ENCODE measurements at places on chromosomes 12 and 14.
A peak's percentile ranks its signal among the peaks of the same experiment; 100 is the strongest.

DNA sequence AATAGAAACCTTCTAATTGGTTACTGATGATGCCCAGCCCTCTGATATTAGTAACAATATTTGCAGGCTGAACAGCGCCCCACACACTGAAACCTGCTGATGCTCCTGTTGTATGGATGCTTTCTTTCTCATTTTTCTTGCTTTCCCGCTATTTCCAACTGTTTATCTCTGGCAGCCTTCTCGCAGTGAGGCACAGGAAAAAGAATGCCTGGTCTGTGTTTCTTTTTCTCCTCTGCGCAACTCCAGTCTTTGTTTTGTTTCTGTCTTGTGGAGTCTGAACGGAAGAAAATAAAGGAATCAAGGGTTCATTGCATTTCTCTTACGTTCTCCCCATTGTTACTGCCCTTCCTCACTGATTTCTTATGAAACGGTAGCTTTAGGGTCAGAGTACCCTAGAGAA is 451.2 kb downstream of the EGLN3 start:
- no peak for DNase-seq

GRCh38 chr12:117738233-117738632 is 230.6 kb downstream of the KSR2 start:
- no peak for DNase-seq

DNA sequence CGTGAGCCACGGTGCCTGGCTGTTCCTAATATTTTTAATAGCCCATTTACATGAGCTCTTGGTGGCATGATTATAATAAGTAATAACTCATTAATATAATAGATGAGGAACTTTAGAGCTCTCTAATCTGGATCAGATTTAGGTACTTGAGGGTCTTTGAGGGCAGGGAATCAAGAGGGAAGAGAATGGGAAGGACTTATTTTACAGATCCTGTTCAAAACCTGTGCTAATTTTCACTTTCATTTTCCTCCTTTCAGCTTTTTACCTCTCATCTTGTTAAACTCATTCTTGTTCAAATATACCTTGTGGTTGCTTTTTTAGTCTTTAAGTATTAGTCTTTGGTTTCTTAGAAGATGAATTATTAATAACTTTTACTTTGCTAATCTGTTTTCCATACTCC is 5.6 kb downstream of the NECAP1 start:
- no peak for DNase-seq

DNA sequence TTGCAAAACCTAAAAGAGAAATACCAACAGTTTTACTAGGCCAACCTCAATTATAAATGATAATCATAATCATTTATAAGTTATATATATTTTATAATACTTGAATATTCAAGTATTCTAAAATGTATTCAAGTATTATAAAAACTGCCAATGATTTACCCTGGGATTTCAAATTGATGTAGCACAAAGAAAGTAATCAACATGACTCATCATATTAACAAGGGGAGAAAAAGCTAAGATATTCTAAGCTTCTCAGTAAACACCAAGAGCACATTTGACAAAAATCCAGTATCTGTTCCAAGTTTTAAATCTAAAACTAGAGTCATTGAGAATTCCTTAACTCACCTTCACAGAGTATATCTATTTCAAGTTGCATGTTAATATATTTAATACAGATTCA is 56.1 kb downstream of the CAPZA3 start:
- no peak for DNase-seq

DNA sequence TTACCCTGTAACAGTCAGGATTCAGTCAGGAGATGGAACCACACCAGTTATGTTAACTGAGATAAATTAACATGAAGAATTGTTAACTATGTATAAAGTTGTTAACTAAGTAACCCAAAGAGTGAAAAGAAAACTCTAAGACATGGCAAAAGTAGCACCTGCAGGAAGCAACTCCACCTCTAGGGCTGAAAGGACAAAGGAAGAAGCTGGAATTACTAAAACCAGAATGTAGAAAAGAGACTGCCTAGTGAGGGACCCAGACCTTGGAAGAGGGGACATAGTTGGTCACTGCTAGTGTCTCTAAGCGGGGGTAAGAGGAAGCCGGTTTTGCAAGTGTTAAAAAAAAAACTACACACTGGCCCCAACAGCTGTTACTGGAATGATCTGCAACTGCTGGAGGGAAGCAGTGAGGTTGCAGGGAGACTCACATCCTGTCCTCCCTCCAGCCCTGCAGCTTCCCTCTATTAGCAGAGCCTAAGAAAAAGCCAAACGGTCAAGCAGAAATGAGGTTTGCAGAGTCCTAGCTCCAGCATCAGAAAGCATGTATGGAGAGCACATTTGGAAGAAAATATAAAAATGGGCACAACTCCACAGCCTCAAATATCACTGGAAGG is 39.8 kb downstream of the GPR135 start:
- peak; percentile 65 for DNase-seq

- DNase-seq, result peak; percentile 71
These were observed 7.6 kb downstream of the ISCA2 start for GRCh38 chr14:74501135-74501614.

- no peak for DNase-seq
These were observed 8.7 kb downstream of the CFAP251 start for GRCh38 chr12:121926874-121927706.

DNA sequence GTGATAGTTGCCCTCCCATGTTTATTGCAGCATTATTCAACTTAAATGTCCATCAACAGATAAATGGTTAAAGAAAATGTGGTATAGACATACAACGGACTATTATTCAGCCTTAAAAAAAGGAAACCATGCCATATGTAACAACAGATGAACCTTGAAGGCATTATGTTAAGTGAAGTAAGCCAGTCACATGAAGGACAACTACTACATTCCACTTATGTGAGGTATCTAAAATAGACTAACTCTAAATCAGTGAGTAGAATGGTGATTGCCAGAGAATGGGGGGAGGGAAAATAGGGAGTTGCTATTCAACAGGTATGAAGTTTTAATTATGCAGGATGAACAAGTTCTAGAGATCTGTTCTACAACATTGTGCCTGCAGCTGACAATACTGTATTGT is 10.1 kb downstream of the PCNX4 start:
- peak; percentile 29 for DNase-seq

GRCh38 chr12:9049520-9050133 is 60.3 kb downstream of the KLRG1 start:
- peak; percentile 49 for DNase-seq

DNA sequence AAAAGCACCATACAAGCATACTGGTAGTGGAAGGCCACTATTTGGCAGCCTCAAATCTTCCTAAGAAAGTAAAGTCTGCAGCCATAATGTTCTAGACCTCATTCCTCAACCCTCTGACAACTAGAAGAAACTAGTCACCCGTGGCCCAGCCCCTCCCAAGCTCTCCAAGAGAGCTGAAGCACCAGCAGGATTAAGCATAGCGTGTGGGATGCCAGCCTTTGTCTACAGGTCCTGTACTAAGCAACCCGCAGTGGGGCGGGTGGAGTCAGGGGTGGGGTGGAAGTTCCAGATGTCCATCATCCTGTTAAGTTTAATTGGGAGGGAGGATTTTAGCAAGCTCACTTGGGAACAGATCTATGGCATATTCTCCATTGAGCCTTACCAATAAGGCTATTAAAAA is 14.2 kb downstream of the SLC11A2 start:
- no peak for DNase-seq

DNA sequence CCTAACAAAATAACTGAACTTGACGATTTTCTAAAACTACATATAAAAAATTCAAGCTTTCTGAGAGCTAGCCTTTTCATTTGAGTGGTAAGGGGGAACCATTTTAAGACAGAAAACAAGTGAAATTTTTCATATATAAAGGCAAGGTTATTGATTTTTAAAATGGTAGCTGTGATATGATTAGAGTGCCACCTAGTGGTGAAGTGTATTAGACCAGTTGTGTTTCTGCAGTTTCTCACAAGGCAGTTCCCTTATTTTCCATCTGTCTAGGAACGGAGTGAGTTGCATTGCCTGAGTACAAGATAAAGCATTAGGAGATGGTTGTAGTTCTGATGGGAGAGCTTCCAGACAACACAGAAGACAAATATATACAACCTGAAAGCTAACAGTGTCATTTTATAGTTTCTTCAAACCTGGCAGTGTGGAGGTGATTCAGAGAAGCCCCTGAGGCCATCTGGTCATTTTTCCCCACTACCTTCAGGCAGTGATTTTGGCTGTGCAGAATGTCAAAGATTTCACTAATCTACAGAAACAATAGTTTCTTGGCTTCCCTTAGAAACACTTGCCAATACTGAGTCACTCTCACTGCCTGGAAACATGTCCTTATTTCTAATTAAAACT is 180.8 kb downstream of the C12orf50 start:
- DNase-seq, result peak; percentile 58

- no peak for DNase-seq
These were observed 646 bp downstream of the ST8SIA1 start for GRCh38 chr12:22333713-22334409.

DNA sequence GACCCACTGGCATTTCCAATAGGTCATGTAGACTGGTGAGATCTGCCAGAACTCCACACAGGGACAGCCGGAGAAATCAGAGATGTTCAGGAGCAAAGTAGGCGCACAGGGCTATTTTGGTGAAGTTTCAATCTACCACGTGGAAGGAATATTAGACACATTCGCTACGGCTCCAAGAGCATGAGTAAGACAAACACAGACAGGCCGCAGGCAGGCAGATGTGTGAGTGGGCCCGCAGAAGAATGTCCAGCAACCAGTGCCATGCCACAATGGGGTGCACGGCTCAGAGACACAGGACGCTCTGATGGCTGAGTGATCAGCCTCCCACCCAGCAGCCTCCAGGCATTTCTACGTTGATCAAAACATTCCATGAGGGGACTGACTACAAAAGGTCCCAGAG is 10.4 kb downstream of the SLC15A4 start:
- DNase-seq, result peak; percentile 27

- DNase-seq, result no peak
These were observed 16.3 kb downstream of the SERPINA1 start for GRCh38 chr14:94372021-94372605.

GRCh38 chr14:50892255-50892654 is 20.4 kb downstream of the ABHD12B start:
- no peak for DNase-seq

DNA sequence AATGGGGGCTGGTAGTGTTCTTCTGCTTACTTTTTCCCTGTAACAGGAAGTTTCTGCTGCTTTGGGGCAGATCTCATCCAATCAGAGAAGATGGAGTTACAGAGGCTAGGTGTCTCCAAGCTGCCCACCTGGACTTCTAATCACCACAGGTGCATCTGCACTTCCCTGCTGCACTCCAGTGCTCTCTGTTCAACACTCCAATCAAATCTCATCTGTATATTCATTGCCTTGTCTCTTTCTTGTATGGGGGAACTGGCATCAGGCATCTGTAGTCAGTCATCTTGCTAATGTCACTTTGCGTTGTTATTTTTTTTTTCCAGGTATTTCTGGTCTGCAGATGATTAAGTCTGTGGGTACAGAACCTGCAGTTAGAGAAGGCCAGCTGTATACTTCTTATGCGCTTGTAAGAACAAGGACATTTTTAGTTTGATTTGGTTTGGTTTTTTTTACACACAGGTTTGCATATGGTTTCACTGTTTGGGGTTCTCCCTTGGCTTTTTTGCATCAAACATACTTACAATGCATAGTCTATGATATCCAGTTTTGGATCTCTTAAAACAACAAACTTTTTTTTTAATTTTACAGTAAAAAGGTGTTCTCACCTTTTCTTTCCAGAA is 116.0 kb downstream of the METTL25 start:
- DNase-seq, result no peak

DNA sequence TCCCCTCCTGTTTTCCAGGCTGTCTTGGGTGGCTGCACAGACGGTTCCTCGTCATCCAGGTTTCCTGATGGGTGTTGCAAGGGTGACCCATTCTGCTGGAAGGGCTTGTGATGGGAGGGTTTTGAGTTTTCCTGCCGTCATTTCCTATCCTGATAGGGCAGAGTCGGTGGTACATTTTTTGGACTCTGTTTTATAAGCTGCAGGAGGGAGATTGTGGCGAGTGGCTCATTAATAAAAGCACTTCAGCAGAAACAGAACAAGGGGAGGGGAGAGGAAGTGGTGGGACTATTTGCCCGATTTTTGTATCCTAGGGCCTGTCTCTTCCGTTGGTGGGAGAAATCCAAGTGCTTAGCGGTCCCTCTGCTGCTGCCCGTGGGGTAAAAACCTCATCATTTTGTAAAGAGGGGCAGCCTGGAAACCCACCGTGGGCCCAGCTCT is 40.0 kb downstream of the TSPAN9 start:
- DNase-seq, result peak; percentile 65

DNA sequence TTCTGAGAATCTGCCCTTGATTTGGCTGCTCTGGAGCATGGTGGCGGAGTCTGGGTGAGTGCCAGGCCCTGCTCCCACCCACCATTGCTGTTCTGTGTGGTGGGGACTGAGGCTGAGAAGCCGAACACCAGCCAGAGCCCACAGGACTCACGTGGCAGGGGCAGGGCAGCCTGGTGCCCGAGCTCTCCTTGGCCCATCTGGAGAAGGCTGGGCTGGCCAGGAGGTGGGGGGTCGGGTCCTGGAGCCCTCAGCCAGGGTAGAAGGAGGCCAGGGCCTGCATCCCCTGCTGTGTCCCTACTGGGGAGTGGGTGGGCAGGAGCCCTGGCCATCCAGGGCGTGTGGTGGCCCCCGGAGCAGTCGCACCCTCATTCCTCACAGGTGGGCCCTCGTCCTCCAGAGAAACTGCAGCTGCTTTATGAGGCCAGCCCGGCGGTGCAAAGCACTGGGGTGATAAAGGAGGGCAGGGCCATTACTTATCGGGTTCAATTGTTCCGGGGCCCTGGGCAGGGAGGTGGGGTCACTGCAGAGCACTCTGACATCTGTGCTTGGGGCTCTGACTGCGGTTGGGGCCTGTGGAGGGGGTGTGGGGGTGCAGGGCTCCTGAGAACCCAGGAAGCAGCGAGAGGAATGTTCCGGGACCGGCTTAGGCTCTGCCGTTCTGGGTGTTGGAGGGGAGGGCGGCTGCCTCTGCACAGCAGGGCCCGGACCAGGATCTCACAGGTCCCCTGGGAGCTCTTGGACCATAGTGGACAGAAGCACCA is 217.5 kb upstream of the C14orf180 start:
- DNase-seq, result no peak

DNA sequence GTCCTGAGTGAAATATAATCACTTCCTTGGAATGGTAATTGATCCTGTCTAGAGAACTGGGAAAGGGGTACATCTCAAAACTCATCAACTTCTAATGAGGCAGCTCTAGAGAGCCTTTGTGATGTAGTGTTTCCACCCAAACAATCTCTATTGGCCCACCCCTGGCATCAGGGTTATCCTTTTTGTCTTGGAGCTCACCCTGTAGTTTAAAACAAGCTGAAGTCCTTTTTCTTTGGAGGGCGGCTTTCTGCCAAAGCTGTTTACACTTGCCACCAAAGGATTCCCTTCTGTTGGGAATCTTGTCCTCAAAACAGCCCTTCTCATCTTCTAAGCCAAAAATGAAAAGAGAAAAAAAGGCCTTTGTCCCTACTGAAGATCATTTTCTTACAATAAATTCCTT is 60.6 kb upstream of the GTF2A1 start:
- DNase-seq, result no peak

- peak; percentile 12 for DNase-seq
These were observed 155.0 kb upstream of the RTL1 start for GRCh38 chr14:101058571-101058970.

DNA sequence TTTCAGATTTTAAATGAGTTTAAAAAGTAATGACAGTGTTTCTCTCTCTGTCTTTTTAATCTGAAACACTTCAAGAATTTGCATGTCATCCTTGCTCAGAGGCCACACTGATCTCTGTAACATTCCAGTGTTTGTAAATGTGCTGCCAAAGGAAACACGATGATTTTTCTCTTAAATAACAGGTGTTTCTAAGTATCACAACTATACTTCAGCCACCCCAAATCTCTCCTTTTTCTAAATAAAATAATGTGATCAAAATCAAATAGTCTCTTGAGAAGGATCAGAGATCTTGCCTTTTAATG is 3.3 kb upstream of the GALC start:
- no peak for DNase-seq
